ENCODE measurements at places on chromosomes 3 and 15. TPM values are rescaled to one million over a fixed set of nuclear protein-coding genes. Genes with fewer than 3 reads are reported as not detected.

Gene SLC28A2
- polyA plus RNA-seq = not detected

Gene CCDC33
- not detected for polyA plus RNA-seq

Gene SNX4
- polyA plus RNA-seq = 19.6 TPM

Gene ATP13A5
- polyA plus RNA-seq = 0.38 TPM

Gene SLC28A1
- polyA plus RNA-seq = 0.02 TPM

GRCh38 chr3:27685474-27685873 is 36.6 kb downstream of the EOMES start:
- DNase-seq = no peak

DNA sequence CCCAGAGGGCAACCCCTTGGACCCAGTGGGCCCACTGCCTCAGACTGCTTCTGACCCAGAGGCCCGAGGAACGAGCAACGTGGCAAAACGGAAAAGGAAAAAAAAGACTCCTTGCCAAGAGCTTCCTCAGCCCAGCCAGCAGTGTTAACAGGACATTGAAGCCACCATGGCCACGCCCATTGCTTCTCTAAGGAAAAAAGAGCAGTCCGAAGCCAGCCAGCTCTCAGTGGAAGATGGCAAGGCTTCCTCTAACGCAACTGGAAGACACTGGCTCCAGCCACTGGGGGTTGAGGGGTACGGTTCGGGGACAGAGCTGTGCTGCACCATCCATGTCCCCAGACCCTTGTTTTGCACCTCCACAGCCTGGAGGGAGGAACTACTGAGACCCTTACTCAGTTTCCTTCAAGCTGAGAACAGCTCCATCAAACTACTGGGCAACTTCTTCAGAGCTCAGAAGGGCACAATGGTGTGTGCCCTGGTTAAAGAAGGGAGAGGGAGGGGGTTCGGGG is 10.7 kb downstream of the BMF start:
- DNase-seq = peak; percentile 47

DNA sequence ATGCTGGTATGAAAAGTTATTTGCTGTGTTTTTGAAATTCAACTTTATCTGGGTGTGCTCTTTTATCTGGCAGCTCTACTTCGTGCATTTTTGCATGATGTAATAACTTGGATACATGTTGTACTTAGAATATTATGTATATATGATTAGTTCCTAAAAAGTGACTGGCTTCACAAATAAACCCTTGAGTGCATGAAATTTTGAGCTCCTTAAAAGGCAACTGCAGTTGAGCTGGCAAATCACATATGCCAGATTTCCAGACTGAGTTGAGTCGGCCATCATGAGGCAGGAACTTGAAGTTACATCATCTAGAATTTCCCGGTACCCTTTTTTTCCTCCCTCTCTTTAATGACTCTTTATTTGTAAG is 162.5 kb downstream of the FNDC3B start:
- no peak for DNase-seq

DNA sequence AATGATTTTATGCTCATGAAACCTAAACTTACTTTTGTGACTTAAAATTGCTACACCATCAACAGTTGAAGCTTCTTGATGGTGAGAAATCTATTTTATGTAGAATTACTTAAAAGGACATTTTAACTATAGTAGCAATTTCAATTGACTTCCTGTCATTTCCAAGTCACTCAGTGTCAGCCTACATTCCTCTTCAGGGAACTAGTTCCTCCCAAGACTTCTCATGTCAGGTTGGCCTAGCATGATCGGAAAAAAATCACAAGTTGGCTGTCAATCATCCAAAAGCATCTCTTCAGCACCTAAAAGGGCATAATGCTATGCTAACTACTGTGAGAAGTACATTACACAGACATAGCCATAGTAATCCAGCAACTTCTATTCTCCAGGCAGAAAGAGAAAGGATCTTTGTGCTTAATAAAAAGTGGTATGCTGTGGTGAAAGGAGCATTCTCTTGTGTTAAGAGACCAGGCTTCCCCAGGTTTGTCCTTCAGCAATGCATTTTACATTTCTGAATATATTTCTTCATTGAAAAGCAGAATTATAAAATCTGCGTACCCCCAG is 893.7 kb downstream of the AGBL1 start:
- no peak for DNase-seq

GRCh38 chr15:67110361-67110781 is 45.0 kb downstream of the SMAD3 start:
- no peak for DNase-seq

DNA sequence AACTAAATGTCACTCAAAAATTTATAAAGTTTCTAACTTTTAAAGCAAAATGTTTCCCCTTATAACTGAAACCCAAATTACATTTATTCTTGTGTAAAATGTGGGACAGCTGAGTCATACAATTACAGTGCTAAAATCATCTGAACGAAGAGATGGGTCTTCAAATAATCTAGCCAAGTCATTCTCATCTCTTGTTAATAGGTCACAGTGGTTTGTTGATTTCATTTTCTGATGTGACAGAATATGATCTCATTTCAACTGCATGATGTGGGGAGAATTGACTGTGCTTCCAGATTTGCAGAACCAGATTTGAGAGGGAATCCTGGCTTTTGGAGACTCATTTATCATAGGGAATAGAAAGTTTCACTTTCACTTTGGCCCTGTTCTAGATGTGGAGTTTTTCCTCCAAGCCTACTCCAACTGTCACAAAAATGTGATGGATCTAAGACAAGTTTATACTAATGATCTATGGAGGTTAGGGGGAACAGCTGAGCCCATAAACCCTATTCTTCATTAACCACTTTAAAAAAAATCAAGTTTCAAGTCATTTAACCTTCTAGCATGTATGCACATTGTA is 685.0 kb downstream of the PDCD6IP start:
- no peak for DNase-seq

DNA sequence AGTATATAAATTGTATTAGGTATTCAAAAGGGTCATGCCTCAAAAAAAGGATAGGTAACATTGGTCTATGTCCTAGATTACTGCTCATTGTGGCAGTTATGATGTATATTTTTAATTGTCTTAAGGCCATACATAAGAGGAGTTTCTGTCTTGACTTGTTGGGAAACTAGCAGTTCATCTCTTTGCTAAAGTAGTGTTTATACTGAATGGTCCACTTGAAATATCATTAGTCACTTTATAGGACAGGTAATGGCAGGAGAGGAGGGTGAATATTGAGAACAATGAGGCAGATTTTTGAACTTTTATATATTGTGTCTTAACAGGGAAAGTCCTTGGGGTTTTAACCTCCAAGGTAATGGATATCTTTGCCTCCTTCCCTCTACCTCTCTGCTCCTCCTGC is 58.4 kb downstream of the TP63 start:
- DNase-seq = no peak

DNA sequence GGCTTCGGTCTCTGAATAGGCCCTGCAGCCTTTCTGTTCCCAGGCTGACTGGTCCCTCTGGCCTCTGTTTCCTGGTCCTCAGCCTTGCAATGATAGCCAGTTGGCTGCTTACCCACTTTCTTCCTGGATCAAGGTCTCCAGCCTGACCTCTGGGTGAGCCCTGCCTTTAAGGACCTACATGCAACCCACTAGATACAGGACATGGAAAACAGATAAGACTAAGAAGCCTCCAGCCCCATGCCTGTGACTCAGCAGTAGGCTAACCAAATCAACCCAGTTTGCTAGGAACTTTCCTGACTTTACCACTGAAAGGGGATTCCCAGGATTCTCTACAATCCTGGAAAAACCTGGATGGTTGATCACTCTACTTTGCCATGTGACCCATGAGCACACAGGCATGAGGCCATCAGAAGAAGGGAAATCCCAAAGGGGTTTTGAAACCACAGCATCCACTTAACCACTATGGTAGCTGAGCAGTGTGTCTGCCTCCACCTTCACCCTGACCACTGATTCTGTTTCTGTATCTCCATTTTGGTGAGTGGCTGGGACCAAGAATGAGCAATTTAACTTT is 188.1 kb downstream of the CHST2 start:
- no peak for DNase-seq

Measured in pancreas (tissue), 10 donors.